ENCODE measurements at places on chromosomes 2 and 18.

- no peak for DNase-seq
Observed at GRCh38 chr2:127573771-127574170, 38.3 kb downstream of the MYO7B start.

- DNase-seq: no peak
Observed at GRCh38 chr2:2933426-2933825, 444.2 kb downstream of the EIPR1 start.

- no peak for DNase-seq
Observed at GRCh38 chr2:220512419-220512818, 885.0 kb downstream of the SLC4A3 start.

DNA sequence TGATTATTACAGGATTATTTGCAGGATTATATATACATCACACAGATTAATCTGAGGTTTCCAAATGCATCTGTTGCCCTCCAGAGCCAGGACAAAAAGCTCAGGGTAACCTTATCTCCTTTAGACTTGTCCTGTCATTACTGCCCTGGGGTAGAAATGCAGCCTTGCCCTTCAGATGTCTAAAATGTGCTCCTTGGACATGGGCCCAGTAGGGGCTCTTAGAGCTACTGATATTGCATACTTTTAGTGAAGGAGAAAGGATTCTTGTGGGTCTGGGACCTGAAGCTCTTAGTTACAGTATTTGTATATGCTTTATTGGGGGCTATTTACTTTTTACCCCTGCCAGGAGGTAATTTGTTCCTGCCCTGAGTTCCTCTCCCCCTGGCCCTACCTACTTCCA, 56.1 kb downstream of the PRKRA start:
- no peak for DNase-seq

- DNase-seq: no peak
Observed at GRCh38 chr18:11516751-11517503, 92.5 kb upstream of the SLC35G4 start.

DNA sequence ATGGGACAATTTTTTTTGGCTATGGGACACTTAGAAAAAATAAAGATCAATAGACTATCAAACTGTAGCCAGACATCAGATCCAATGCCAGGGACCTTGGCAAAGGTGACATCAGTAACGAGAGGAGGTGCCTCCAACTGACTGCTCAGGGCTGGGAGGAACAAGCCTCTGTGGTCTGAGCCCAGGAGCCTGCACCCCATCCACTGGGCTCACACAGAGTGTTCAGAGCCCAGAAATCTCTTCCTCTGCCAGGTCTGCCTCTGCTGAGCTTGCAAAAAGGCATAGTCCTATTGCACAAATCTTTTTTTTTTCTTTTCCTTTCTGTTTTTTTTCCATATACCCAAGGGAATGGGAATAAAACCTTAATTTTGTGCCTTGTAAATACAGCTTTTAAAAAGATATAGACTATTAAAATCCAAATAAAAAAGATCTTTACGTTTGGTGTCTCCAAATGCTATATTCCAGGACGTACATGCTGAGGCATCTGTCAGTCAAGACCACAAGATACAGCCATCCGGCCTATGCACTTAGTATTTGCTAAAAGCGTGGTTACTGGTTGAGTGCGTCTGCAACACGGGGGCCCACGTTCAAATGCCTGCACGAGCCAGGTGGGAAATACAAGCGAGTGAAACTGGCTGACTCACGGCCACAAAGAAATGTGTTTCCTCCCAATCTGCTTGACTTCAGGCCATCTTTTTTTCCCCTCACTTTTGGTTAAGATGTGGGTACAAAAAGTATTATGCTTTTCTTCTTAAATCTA, 7.8 kb upstream of the ARHGAP25 start:
- DNase-seq: peak; percentile 87

- no peak for DNase-seq
Observed at GRCh38 chr2:101796825-101797600, 99.5 kb downstream of the MAP4K4 start.

All from CD4-positive, alpha-beta T cell treated with Interleukin-17A for 4 hours (primary cell).